ENCODE measurements at places on chromosomes 2 and 18. TPM values are rescaled to one million over a fixed set of nuclear protein-coding genes. Genes with fewer than 3 reads are reported as not detected.

The SERPINB10 gene
- polyA plus RNA-seq, result 0.10 TPM

The RAB6C gene
- polyA plus RNA-seq, result 0.02 TPM

The SIX3 gene
- polyA plus RNA-seq, result 0.67 TPM

DNA sequence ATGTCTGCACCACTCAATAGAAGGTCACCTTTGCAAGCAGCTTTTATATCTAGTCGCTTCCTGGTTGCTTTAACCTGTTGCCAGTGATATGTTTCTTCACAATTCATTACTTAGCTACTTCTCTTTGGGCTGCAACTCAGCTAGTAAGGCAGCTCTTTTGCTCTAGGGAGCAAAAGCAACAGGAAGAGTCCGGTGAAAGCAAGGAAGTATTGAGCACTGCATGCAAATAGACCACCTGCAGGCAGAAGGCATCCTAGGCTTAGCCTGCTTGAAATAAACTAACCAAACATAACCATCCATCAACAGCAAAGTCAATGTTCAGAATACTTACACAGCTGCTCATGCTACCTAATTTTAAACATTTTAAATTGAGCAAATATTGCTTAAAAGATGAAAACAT is 529.2 kb upstream of the LINC00305 start:
- H3K27me3 ChIP-seq, result no peaks in the 10 kb centered on the region
- no peaks in the 10 kb centered on the region for H3K36me3 ChIP-seq
- DNase-seq, result no peak
- H3K27ac ChIP-seq, result no peak overlapping the region
- H3K4me1 ChIP-seq, result no peaks in the 10 kb centered on the region

GRCh38 chr2:54423213-54423612 is 32.9 kb upstream of the SPTBN1 start:
- no peak overlapping the region for H3K4me3 ChIP-seq
- no peak for DNase-seq
- no peaks in the 10 kb centered on the region for H3K27me3 ChIP-seq
- H3K4me1 ChIP-seq, result no peaks in the 10 kb centered on the region
